ENCODE measurements at places on chromosomes 11 and 22.

DNA sequence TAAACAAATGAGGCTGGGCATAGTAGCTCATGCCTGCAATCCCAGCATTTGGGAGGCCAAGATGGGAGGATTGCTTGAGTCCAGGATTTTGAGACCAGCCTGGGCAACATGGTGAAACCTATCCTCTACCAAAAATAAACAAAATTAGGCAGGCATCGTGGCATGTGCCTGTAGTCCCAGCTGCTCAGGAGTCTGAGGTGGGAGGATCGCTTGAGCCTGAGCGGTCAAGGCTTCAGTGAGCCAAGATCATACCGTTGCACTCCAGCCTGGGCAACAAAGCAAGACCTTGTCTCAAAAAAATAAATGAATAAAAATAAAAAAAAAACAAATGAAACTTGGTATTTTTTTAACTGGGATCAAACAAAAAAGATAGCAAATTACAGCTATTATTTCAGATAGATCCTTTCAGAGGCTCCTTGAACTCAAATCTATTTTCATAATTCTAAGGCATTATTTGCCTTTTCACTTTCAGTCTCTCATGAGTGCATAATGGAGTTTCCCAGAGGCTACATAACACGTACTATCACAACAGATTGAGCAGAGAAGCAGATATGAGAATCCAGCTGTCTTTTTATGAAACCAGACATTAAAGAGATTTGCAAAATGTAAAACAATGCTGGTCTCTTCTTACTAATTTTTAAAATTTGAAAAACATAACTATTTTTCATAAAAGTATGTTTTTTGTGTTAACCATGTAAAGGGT, 23.1 kb downstream of the DDIAS start:
- DNase-seq: no peak

- DNase-seq: no peak
Measured at GRCh38 chr11:129423426-129423825, 47.8 kb downstream of the BARX2 start.

DNA sequence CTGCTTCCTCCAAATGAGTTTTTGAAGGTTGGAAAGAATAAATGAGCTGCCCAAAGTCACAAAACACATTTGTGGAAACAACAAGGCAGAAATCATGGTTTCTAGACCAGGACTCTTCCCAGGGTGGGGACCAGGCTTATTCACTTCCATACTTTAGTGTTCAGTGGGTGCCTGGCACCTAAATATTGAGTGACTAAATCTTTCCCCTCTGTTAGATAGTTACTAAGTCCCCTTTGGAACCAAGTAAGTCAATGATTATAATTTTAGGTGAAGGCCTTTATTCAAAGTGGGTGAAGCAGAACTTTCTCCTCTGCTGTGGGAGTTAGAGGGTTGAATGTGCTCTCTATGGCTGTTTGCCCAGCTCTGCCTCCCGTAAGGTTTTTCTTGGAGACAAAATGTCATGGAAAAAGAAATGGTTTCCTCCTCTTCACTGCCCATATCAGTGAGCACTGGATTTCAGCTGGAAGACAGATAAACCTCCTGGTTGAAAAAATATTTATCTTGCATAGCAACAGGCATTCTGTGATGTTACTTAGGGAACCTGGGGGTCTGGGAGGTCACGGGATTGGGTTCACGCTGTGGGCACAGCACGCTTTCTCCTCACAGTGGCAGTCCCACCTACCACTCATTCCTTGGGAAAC, 117.8 kb downstream of the CCDC81 start:
- no peak for DNase-seq

- no peak for DNase-seq
Measured at GRCh38 chr11:45144126-45145082, 2.0 kb upstream of the PRDM11 start.

DNA sequence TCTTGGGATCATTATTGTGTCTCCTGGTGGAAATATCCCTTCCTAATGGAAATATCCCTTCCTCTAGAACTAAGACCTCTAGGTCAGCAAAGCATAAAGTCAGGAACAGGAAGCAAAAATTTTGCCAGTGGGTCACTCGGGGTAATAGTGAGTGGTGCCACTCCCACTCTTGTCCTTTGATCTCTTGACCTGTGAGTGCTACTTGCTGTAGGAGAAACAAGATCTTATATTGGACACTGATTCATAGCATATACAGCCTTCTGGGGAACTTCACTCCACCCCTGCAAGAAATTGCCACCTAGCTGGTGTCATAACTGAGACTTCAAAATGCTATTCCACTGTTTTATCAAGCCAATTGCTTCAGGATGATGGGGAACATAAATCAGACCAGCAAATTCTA, 44.7 kb upstream of the TMEM45B start:
- no peak for DNase-seq

DNA sequence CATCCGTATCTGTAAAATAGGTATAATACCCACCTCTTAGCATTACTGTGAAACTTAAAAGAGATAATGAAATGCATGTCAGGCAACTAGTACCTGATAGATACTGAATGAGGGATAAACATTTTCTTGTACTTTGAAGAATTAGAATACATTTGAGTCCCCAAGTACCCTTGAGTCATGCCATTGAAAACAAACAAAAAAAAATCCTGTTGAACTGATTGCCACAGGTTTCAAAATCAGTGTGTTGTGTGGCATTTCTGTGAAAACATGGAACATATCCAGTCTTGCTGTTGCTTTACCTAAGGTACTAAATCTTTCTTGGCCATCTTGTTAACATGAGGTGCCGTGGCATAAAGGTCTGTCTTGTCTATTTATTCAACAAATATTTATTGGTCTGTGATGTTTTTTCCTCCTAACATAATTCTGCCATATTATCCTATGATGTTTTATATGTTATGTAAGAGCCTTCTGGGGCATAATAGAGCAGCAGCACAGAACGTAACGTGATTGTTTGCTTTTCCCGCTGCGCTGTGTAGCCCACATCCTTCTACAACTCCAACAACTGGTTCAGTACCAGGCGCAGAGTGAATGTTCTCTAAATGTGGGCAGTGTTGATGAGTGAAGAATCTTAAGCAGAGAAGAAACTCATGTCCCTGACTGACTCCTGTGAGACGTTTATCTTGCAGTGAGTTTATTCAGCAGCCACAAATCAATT, 79.3 kb upstream of the RAB1B start:
- no peak for DNase-seq
